ENCODE measurements at places on chromosomes 2 and 18.

DNA sequence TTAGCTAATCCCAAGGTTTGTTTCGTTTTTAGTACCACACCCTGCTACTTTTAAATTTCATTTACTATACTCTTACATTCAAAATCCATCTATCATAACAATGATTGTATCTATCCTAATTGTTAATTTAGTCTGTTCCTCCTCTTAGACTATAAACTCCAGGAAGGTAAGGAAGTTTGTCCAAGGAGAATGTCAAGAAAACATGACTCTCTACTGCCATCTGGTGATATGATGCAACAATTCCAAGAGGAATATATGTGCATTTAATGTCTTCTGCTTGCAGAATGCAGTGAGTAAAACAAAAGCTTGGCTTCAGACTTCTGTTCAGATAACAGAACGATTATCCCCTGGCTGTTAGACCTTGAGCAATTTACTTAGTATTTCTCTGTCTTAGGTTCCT, 1267.1 kb downstream of the LRP1B start:
- no peak for DNase-seq

DNA sequence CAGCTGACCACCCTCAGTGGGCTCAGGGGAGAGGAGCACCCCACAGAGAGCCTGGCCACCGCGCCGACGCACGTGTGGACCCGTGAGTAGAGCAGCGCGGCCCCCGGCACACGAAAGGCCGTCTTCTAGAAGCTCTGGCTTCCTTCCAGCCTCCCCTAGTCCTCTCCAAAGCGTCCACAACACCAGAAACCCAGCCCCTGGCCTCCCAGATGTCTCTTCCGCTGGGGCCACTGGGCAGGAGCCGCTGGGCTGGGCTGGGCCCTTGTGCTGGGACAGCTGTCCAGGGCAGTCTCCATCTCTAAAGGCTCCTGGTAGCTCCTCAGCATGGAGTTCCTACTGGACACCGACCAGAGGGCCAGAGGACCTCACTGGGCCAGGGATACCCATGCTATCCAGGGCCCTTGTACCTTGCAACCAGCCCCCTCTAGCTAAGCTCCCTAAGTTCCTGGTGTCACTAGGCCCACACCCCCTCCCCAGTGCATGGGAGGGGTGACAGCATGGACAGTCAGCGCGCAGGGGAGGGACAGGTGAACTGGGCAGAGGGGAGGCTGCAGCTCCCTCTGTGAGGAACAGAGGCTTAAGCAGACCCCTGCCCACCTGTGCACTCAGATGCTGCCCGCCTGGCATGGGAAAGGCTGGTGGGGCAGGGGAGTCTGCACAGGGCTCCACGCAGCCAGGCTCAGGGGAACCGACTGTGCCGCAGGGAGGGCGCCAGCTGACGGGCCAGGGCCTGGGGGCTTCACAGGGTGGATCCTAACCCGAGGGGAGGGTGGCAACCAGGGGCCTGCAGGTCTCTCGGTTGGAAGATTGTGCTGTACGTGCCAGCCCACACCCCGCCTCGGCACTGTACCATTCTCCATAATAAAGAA, 32.9 kb downstream of the MTERF4 start:
- no peak for DNase-seq

DNA sequence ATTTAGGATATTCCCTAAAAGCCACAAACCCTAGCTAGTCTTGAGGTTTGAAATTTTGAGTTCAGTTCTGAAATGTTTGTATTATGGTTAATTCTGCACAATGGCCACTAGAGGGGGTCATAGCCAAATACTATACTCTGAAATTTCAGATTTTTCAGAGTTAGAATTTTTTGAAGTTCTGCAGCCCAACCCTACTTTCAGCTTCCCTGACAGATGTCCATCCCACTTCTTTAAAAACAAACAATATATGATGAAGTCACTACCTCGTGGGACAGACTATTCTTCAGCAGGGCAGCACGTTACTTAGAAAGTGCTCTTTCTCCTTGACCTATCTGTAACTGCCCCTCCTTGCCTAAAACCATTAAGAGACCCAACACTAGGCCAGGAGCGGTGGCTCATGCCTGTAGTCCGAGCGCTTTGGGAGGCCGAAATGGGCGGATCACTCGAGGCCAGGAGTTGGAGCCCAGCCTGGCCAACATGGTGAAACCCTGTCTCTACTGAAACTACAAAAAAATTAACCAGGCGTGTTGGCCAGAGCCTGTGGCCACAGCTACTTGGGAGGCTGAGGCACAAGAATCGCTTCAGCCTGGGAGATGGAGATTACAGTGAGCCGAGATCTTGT, 48.2 kb upstream of the PAPOLG start:
- DNase-seq: no peak

- no peak for DNase-seq
Measured at GRCh38 chr2:50957896-50958295, 74.0 kb downstream of the NRXN1 start.

DNA sequence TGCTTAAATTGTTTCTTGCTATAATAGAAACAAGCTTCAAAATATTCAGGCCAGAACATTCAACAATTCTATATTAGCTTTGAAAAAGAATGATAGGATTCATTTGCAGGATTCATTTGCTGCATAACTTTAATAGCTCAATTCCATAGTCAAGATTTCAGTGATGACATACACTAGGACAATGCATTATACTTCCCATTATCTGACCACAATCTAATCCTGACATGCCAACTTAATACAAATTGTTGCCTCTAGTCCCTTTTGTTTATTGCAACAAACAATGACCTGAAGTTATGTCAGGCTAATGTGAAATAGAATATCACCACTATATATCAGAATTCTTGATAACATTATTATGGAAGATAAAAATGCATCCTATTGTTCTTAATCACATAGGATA, 169.4 kb downstream of the DNAH7 start:
- DNase-seq: no peak

DNA sequence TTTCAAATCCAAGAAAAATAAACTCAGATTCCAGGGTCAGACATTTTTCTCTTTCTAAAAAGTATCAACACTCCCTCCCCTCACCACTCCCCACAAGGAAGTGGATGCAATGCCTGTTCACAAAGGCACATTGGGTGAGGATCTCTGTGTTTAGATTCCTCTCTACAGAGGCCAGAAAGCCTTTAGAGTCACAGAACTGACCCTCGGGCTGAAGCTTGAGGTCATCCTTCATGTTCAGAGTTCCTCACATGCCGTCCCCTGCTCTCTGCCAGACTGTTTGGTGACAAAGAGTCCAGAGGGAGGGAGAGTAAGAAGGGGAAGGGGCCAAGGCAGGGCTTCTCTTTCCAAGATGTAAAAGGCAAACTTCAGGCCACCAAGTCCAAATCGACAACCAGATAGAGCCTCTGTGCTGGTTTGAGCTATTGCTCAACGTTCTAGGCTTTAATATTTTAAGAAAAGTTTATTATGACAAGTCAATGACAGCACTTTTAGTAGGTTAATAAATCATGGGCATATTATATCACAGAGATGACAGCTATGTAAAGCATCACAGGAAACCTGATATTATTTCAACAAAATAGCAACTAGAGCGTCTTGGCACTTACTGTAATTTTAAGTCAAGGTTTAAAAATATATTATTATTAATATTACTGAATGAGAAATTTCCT, 269.4 kb downstream of the ETAA1 start:
- DNase-seq: no peak

- DNase-seq: no peak
Measured at GRCh38 chr2:1141079-1141478, 190.4 kb downstream of the SNTG2 start.

DNA sequence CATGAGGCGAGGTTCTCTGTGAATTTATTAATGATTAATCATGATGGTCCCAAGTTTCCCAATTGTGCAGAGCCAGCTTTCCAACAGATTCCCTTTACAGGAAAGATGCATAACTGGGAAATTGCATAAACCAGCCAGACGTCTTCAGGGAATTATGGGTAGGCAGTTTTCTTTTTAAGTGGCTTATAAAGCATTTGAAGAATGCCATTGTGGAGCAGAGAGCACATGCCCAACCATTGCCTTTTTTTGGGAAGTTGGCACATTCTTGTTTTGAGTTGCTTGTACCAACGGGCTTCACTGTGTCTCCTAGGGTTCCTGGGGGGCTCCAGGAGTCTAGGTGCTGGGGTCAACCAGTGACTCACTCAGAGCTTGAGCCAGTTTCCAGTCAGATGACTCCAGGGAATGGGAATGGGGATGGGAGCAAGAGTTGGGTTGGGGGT, 231.7 kb upstream of the FOSL2 start:
- no peak for DNase-seq

DNA sequence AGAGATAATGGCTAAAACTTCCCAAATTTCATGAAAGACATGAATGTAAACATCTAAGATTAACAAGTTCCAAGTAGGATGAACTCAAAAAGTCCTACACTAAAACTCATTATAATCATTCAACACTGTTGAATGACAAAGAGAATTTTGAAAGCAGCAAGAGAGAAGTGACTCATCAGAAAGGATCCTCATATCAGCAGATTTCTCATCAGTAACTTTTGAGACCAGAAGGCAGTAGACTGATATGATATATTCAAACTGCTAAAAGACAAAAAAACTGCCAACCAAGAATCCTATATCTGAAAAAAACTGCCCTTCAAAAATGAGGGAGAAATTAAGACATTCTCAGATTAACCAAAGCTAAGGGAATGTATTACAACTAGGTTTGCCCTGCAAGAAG, 130.6 kb upstream of the OTX1 start:
- DNase-seq: no peak

DNA sequence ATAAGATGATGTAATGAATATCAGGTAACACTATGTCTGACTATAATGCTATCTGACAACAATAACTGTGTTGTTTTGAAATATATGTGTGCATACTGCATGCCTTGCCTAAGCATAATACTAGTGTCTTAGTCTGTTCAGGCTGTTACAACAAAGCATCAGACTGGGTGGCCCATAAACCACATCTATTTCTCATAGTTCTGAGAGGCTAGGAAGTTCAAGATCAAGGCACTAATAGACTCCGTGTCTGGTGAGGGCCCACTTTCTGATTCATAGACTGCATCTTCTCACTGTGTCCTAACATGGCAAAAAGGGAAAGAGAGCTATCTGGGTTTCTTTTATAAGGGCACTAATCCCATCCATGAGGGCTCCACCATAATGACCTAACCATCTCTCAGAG, 80.1 kb downstream of the SUCLG1 start:
- DNase-seq: no peak

- DNase-seq: no peak
Measured at GRCh38 chr2:218404351-218405085, 4.8 kb downstream of the CTDSP1 start.

GRCh38 chr2:156437272-156437930, 1.2 kb downstream of the GPD2 start:
- DNase-seq: no peak

DNA sequence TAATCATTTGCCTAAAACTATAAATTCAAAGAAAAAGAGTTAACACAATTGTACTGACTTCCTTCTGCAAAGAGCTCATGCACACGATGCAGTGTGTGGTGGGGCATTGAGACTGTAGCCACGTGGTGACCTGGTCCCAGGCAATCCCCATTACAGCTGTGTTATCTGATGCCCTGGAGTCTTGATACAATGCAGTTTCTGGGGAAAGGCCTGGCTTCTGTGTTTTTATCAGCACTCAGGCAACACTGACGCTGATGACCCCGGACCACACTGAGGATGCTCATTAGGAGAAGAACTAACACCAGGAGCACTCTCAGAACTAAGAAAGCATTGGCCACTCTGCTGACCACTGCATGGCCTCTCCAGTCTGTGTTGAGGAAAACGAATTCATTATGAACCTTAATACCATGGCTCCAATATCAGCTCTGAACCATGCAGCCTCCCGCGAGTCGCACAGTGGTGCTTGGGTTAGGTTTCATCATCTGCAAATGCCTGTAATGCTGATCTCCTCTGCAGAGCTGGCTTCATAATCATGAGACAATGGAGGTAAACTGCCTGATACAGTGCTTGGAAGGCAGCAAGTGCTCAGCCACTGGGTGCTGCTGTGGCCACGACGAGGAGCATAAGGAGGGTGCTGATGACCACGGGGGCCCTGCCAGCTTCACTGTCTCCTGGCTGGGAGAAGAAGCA, 218.5 kb downstream of the MYT1L start:
- DNase-seq: no peak

DNA sequence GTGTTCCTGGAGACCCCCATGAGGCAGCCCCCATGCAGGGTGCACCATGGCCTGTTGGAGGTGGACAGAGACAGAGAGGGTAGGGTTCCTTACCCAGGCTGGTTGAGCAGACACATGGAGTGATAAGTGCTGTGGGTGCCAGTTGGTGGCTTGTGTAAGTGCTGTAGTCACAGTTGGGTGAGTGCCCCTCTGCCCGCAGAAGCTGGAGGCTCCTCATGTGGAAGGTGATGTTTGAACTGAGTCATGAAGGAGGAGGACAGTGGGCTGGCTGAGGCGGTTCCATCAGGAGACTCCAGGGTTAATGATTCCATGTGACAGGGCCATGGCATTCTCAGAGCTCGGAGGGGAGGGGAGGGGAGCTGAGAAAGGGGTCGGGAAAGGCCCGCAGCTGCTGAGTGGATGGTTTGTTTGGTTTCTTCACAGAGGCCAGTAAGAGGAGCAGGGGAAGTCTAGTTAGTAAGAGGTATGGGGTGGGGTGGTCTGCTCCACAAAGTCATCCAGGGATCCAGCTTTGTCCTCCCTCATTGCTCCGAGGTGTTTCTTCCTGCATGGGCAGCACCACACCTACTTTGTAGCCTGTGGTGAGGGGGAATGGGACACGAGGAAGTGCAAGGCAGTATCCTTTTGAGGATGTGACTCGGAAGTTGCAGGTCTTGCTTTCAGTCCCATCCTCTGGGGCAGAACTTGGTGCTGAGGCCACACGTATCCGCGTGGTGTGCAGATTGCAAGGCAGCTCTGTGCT, 13.6 kb downstream of the IMPA2 start:
- no peak for DNase-seq

DNA sequence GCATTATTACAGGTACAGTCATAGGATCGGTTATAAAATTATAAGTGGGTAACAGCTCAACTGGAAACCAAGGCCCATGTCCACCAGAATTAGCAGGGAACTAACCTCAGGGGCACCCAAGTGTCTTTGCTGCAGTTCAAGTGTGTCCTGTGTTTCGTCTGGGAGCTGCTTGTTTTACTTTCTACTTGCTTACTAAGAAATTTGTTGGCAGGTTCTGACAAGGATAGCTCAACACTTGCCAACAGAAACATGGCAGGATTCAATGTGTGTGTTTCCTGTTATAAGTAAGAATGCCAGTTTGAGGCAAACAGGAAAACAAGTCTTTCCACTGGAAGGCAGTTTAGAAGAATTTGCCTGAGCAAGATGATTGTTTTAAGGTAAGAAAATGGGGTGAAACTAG, 104.5 kb downstream of the EPHA4 start:
- DNase-seq: no peak

DNA sequence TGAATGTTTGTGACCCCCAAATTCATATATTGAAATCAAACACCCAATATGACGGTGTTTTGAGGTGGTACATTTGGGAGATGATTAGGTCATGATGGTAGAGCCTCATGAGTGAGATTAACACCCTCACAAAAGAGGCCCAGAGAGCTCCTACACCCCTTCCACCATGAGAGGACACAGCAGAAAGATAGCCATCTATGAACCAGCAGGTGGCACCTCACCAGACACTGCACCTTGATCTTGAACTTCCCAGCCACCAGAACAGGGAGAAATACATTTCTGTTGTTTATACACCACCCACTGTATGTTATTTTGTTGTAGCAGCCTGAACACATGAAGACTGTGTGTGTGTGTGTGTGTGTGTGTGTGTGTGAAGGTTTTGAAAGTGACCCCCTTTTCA, 58.1 kb downstream of the ST3GAL5 start:
- no peak for DNase-seq

GRCh38 chr2:34401186-34401585, 802.1 kb upstream of the FAM98A start:
- DNase-seq: no peak

- DNase-seq: no peak
Measured at GRCh38 chr2:233414273-233414654, 60.0 kb downstream of the DGKD start.

GRCh38 chr2:127449414-127449813, 31.2 kb downstream of the PROC start:
- DNase-seq: no peak

Measured in stimulated activated CD4-positive, alpha-beta T cell treated with anti-CD3 and anti-CD28 coated beads, Interleukin-1b, Interleukin-23, amount 100 ng/mL, for 4 hours (primary cell).